Cardiac fibroblast (primary cell): ENCODE measurements at places on chromosomes 16 and 17.

DNA sequence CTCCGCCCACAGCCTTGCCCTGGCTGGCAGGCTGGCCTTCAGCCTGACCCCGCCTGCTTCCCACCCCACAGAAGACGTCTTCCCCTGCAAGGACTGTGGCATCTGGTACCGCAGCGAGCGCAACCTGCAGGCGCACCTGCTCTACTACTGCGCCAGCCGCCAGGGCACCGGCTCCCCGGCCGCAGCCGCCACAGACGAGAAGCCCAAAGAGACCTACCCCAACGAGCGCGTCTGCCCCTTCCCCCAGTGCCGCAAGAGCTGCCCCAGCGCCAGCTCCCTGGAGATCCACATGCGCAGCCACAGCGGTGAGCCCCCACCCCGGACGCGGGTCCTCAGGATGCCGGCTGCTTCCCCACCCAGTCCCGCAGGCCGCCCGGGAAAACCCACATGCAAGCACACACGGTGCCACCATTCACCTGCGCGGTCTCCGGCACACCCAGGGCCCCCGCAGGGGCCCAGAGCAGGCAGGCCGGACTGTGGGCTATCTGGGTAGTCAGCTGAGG, 38.2 kb upstream of the ZC3H18 start:
- no peak for DNase-seq

DNA sequence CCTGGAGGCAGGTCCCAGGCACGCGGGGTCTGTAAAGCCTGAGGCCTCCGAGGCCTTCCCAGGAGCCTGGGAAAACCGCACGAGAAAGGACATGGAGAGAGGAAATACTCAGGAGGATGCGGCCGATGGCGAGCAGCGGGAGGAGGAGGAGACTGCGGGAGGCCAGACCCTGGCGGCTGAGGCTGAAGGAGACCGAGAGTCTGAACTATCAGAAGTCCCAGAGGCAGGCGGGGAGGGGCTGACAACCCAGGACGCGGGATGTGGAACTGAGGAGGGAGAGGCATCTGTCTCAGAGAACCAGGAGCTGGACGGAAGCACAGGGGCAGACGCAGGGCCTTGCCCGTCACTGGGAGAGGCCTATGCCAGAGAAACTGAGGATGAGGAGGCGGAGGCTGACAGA, 2.4 kb downstream of the APOBR start:
- DNase-seq: no peak

DNA sequence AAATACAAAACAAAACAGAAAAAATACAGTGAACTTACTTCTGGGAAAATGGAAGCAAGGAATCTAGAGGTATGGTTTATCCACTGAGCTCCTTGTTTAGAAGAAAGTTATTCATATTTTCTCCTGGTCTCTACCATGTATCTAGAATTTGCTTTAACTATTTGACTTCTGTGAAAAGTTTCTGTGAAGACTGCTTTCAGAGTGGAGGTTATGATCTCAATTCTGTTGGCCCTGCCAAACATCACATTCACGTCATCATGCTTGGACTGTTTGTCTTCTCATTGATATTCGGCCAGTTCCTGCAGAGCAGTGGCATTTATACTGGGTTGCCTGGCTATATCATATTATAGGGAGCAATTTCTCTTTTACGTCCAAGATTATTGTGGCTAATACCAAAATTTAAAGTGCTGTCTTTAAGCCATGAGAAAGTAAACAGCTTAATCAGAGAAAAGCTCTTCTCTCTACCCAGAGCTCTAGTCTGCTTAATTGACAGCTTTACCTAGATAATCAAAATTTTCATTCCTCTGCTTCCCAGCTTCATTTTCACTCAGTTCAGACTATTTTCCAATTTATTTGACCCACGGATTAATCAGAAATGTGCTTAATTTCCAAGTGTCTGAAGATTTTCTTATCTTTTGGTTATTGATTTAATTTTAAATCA, at the start of gene ABCA8:
TSS of gene ABCA8 (minus strand) at position 212 of the 661 bp plus-strand sequence. CDS start 13,358 bp downstream, outside the sequence.
- peak; percentile 87 for DNase-seq

GRCh38 chr16:55302635-55303034, 21.4 kb upstream of the IRX6 start:
- no peak for DNase-seq

DNA sequence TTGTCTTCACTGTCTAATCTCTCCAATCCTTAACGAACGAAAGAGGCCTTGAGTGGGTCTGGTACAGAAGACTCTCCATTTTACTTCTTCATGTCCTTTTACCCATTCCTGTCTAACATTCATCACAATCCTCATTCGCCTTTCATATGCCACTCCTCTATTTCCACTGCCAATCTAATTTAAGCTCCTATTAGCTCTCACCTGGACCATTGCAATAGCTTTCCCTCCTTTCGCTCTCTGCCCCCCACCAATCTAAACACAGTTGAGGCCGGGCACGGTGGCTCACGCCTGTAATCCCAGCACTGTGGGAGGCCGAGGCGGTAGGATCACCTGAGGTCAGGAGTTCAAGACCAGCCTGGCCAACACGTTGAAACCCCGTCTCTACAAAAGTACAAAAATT, 6.3 kb upstream of the SLFN14 start:
- no peak for DNase-seq

- DNase-seq: peak; percentile 51
Observed at GRCh38 chr17:59001158-59001814, 105.4 kb downstream of the TRIM37 start.

DNA sequence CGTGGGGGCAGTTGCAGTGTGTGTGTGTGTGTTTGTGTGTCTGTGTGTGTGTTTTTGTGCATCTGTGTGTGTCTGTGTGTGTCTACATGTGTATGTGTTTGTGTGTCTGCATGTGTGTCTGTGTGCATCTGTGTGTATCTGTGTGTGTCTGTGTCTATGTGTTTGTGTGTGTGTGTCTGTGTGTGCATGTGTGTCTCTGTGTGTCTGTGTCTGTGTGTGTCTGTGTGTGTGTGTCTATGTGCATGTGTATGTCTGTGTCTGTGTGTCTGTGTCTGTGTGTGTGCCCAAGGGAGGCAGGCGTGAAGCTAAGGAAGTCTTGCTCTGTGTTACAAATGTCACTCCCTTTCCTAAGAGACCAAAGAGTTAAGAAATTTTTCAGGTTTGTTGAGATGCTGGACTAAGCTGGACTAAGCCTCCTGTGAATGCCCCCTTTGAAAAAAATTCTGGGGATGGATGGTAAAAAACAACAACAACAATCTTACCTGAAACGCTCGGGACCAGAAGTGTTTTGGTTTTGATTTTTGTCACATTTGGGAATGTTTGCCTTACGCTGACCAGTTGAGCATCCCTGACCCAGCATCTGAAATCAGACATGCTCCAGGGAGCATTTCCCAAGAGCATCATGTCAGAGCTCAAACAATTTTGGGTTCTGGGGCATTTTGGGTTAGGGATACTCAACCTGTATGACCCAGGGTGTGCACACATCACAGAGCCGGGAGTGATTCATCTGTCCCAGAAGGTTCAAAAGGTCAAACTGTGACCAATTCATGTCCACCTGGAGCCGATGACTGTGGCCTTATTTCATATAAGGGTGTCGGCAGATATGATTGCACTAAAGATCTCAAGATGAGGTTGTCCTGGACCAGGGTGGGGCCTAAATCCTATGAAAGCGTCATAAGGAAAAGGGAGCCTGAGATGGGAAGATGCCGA, 48.6 kb upstream of the ZNF469 start:
- peak; percentile 23 for DNase-seq

DNA sequence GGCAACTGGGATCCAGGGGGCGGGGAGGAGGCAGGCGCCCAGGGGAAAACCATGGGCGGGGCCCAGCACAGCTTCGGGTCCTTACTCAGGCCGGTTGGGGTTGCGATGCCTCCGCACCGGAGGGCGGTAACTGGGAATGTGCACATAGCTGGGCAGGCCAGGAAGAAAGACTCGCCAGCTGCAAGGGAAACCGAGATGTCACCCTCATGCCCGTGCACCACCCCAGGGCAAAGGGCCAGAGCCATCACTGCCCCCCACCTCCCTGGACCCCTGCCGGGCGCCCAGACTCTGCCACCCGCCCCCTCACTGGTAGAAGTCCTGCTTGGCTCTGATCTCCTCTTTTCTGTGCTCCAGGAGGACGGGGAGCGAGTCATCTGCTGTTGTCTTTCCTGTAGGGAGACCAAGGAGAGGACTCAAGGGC, 6.7 kb downstream of the ALOX12B start:
- no peak for DNase-seq

DNA sequence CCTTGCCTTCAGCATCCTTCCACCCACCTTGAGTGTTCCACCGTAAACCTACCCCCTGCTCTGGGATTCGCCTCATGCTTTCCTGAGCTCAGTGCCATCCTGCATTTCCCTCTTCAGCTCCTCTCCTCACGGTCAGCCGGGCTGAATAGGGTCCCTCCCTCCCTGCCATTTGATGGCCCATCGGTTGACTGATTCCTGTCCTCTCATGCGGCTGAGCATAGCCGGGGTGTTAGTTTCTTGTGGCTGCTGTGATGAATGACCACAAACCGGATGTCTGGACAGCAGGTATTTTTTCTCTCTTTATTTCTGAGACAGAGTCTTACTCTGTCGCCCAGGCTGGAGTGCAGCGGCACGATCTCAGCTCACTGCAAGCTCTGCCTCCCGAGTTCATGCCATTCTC, 44.1 kb upstream of the MGAT5B start:
- no peak for DNase-seq

DNA sequence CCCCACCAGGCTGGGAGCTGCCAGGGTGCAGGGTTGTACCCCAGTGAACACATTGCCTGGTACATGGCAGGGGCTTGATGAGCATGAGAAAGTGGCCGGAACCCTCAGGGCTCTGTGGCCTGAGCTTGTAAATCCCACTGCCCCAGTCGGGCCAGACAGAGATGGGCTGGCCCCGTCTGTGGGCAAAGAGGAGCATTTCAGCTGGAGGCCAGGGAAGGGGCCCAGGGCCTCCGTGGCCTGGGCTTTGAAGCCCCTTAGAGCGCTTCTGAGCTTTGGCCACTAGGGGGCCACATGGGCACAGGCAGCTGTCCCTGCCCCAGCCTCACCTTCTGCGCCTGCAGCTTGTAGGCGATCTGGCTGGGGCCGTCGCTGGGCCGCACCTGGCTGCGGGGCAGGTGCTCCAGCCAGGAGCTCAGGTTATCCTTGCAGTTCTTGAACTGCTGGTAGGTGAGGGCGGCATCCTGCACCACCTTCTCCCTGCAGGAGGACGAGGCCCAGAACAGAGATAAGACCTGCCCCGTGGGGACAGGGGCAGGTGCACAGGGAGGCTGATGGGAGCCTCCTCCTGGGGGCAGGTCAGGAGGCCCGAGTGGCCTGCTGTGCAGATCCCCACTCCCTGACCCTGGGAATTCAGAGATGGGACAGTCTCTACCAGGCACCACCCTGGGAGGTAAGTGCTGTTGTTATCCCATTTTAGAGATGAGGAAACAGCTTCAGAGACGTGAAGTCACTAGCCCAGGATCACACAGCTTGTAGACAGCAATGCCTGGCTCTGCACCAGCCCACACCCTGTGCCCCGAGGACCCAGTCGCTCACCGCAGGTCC, 12.8 kb downstream of the EVPL start:
- DNase-seq: peak; percentile 70

DNA sequence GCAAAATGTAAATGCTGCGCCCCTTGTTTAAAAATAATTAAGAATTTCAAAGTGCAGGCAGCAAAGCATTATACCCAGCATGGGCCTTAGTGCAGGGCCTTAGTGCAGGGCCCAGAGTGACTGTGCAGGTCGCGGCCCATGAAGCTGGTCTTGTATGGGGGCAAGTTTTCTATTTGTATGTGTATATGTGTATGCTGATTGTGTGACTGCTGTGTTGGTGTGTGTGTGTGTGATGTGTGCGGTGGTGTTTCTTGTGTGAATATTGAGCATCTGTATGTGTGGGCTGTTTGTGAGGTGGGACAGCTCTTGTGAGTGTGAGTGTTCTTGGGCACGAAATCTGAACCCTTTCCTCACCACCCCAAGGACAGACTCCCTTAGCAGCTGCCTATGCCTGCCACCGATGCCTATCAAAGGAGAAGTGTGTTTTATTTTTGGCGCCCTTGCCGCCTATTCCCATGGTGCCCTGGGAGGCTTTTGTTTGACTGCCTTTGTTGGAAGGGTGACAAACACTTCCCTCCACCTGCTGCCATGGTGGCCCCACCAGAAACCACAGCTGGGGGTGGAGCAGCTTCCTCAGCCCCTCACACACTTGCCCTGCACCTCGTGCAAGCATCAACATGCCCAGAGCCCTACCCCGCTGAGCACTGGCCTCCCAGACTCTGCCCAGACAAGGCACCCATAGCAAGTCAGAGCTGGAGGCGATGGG, 18.0 kb downstream of the CCR7 start:
- DNase-seq: no peak

DNA sequence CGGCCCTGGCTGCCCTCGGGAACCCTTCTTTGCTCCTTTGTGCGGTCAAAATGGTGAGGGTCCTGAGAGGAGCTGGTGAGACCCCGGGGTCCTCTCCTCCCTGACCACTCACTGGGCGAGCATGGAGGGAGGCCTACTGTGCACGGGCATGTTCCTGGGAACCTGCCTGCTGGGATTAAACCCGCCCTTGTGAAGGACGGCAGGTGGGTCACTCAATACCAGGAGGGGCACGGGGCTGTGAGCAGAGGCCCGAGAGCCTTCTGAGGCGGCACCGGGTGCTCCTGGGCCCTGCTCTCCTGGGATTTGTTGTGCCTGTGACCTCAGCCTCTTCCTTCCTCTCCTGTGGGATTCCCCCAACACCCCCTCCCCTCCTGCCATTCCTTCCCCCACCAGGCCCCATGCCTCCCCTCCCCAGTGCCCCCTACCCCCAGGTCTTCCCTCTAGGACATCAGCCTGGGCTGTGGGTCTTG, 19.7 kb downstream of the METRNL start:
- no peak for DNase-seq

DNA sequence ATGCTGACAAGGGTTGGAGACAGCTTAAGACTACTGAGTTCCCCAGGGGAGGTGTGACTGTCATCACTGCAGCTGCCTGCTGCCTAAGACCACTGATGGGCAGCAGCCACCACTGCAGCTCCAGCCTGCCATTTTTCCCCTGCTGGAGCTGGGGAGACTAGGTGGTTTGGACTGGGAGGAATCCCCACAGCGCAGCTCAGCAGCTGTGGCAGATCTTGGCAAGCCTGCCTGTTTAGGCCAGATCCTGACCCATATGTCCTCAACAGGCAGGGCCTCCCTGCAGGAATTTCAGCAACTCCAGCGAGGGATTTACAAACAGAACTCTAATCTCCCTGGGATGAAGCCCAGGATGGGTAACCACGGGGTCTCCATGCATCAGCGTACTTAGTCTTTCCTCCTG, 356.4 kb upstream of the TOM1L1 start:
- no peak for DNase-seq

- DNase-seq: peak; percentile 78
Observed at GRCh38 chr17:81397314-81398175, 2.3 kb downstream of the BAHCC1 start.

GRCh38 chr16:82658796-82659195, 32.0 kb downstream of the CDH13 start:
- DNase-seq: no peak

- no peak for DNase-seq
Observed at GRCh38 chr16:77307426-77308162, 108.4 kb downstream of the SYCE1L start.

DNA sequence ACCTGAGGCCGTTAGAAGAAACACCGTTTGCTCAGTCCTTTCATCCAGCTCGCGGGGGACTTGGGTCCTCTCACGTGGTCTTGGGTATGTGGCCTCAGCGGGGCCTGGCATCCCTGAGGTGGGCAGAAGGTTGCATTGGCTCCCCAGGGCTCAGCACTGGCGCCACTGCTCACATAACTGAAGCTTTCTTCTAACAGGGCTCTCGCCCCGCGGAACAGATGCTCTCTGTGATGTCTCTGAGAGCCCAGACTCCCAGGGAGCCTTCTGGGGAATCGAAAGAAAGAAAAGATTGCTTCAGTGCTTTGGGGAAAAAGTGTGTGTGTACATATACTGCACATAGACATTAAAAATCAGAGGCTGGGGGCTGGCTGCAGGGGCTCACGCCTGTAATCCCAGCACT, 10.1 kb downstream of the MGRN1 start:
- no peak for DNase-seq
